ENCODE measurements at places on chromosomes 13 and 19. TPM values are rescaled to one million over a fixed set of nuclear protein-coding genes. Genes with fewer than 3 reads are reported as not detected.

GRCh38 chr13:110942248-110942981 lies 27.5 kb upstream of the ANKRD10 start:
- no peaks in the 10 kb centered on the region for H3K27me3 ChIP-seq
- H3K4me3 ChIP-seq: no peak overlapping the region
- H3K36me3 ChIP-seq: no peaks in the 10 kb centered on the region
- no peaks in the 10 kb centered on the region for H3K4me1 ChIP-seq
- no peak for DNase-seq

DNA sequence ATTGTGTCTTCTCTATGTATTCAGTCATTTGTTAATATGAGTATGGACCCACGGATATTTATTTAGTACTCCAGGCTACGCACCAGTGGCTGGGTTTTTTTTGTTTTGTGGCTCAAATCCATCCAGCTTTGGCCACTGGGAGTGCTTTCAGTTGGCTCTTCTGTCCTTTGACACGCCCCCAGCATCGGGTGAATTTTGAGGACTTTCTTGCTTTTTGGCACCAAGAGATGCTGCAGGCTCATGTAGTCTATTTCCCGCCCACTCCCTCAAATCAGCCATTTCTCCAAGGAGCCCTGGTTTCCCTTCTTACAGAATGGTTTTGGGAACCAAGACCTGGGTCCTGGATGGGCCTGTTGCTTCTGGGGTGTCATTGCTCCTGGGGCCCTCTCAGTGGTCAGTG lies 55.8 kb downstream of the SMARCA4 start:
- H3K27me3 ChIP-seq: no peaks in the 10 kb centered on the region
- DNase-seq: no peak
- no peak overlapping the region for H3K27ac ChIP-seq
- H3K36me3 ChIP-seq: no peaks in the 10 kb centered on the region
- no peak overlapping the region for H3K4me3 ChIP-seq
- peaks cover 9% of the 10 kb centered on the region for H3K4me1 ChIP-seq

GRCh38 chr19:14764401-14764800 lies 14.0 kb downstream of the ADGRE2 start:
- no peaks in the 10 kb centered on the region for H3K4me1 ChIP-seq
- H3K27ac ChIP-seq: no peak overlapping the region
- no peak for DNase-seq

DNA sequence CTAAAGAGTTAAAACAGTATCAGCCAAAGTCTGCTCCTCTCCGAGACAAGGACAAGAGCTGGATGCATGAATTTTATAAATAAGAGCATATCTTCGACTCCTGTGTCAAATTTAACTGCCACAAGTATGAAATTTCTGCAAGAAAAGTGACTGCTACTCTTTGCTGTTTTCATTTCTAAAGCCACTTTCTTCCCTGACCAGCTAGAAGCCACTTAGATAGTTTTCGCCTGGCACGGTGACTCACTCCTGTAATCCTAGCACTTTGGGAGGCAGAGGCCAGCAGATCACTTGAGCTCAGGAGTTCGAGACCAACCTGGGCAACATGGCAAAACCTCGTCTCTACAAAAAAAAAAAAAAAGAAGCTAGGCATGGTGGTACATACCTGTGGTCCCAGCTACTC lies 61.3 kb downstream of the ENOX1 start:
- H3K4me3 ChIP-seq: no peak overlapping the region
- no peaks in the 10 kb centered on the region for H3K36me3 ChIP-seq

GRCh38 chr13:44402899-44403445 lies 29.3 kb downstream of the SERP2 start:
- H3K27me3 ChIP-seq: peaks cover 3% of the 10 kb centered on the region
- no peaks in the 10 kb centered on the region for H3K36me3 ChIP-seq
- no peak for DNase-seq
- no peaks in the 10 kb centered on the region for H3K4me1 ChIP-seq
- no peak overlapping the region for H3K4me3 ChIP-seq

- no peak for DNase-seq
- no peaks in the 10 kb centered on the region for H3K4me1 ChIP-seq
- H3K36me3 ChIP-seq: no peaks in the 10 kb centered on the region
- no peaks in the 10 kb centered on the region for H3K27me3 ChIP-seq
- H3K27ac ChIP-seq: no peak overlapping the region
Observed at GRCh38 chr19:18771328-18772242, 19.5 kb downstream of the COMP start.

GRCh38 chr13:102852556-102852955 lies 6.7 kb downstream of the ERCC5 start:
- no peak for DNase-seq
- no peak overlapping the region for H3K4me3 ChIP-seq
- no peaks in the 10 kb centered on the region for H3K36me3 ChIP-seq
- H3K27me3 ChIP-seq: no peaks in the 10 kb centered on the region
- H3K27ac ChIP-seq: no peak overlapping the region

GRCh38 chr19:17553256-17553655 lies 2.2 kb upstream of the COLGALT1 start:
- H3K4me3 ChIP-seq: no peak overlapping the region
- no peaks in the 10 kb centered on the region for H3K27me3 ChIP-seq
- peak; percentile 89 for DNase-seq

DNA sequence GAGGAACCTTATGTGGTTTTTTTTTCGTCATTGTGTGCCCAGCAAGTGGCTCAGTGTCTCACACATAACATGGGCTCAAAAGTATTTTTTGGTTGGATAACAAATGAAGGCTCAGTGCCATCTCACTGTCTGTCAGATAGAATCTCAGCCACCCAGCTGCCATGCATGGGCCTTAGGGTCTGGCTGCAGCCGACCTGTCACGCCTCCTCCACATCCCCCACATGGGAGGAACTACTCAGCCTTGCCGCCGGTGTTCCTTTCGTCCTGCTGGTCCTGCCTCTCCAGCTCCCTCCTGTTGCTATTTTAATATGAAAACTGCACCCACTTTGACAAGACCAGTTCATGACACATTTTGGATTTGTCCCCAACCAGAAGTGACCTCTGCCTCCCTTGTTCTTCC lies 121.2 kb downstream of the SHISA2 start:
- no peak overlapping the region for H3K4me3 ChIP-seq
- no peaks in the 10 kb centered on the region for H3K36me3 ChIP-seq
- no peaks in the 10 kb centered on the region for H3K27me3 ChIP-seq
- no peak overlapping the region for H3K27ac ChIP-seq

GRCh38 chr19:42519108-42519507 lies 9.2 kb downstream of the CEACAM1 start:
- H3K4me3 ChIP-seq: no peak overlapping the region
- H3K27ac ChIP-seq: no peak overlapping the region
- no peaks in the 10 kb centered on the region for H3K36me3 ChIP-seq
- H3K27me3 ChIP-seq: no peaks in the 10 kb centered on the region
- DNase-seq: no peak
- H3K4me1 ChIP-seq: no peaks in the 10 kb centered on the region

DNA sequence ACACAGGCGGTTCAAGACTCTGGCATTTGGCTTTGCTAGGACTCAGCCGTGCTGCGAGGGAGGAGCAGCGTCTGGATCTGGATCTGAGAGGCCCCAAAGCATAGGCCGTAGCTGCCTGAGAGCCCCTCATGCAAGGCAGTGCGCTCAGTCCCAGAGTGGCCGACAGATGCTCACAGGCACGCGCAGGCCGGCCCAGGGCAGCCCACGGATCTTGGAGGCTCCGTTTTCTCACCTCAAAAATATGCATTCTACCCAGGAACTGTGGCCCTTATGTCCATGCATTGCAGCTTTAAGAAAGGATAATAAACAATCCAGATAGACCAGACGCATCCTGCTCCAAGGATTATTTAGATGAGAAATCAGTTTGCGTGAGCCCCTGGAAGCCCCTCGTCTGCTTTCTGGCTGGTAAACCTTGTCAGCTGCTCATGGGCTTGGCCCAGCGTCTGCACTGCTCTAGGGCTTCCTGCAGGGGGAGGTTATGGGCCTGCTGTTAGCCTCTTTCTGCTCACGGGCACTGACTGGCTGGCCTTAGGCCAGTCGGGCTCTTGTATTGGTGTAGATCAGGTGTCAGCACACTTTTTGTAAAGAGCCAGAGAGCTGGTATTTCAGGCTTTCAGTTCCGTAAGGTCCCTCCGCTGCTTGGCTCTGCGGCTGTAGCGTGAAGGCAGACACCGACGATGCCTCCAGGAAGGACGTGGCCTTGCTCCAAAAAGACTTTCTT lies 24.2 kb downstream of the TEX29 start:
- no peak overlapping the region for H3K4me3 ChIP-seq
- no peaks in the 10 kb centered on the region for H3K27me3 ChIP-seq
- H3K4me1 ChIP-seq: no peaks in the 10 kb centered on the region
- no peaks in the 10 kb centered on the region for H3K36me3 ChIP-seq
- no peak for DNase-seq
- H3K27ac ChIP-seq: no peak overlapping the region

- no peak for DNase-seq
- no peak overlapping the region for H3K4me3 ChIP-seq
- no peaks in the 10 kb centered on the region for H3K27me3 ChIP-seq
- no peak overlapping the region for H3K27ac ChIP-seq
- no peaks in the 10 kb centered on the region for H3K36me3 ChIP-seq
Observed at GRCh38 chr13:102854675-102855074, 8.8 kb downstream of the ERCC5 start.

GRCh38 chr13:99228737-99229691 lies 28.4 kb downstream of the UBAC2 start:
- no peaks in the 10 kb centered on the region for H3K27me3 ChIP-seq
- no peak overlapping the region for H3K4me3 ChIP-seq
- H3K36me3 ChIP-seq: no peaks in the 10 kb centered on the region
- H3K4me1 ChIP-seq: peaks cover 44% of the 10 kb centered on the region

- no peak for DNase-seq
- H3K27me3 ChIP-seq: no peaks in the 10 kb centered on the region
- no peaks in the 10 kb centered on the region for H3K4me1 ChIP-seq
- H3K4me3 ChIP-seq: no peak overlapping the region
- H3K27ac ChIP-seq: no peak overlapping the region
- peaks cover 2% of the 10 kb centered on the region for H3K36me3 ChIP-seq
Observed at GRCh38 chr19:57382806-57383488, 6.7 kb upstream of the ZNF548 start.

GRCh38 chr13:37640499-37640898 lies 41.9 kb upstream of the POSTN start:
- H3K4me1 ChIP-seq: no peaks in the 10 kb centered on the region
- H3K27me3 ChIP-seq: no peaks in the 10 kb centered on the region
- H3K4me3 ChIP-seq: no peak overlapping the region
- DNase-seq: no peak

DNA sequence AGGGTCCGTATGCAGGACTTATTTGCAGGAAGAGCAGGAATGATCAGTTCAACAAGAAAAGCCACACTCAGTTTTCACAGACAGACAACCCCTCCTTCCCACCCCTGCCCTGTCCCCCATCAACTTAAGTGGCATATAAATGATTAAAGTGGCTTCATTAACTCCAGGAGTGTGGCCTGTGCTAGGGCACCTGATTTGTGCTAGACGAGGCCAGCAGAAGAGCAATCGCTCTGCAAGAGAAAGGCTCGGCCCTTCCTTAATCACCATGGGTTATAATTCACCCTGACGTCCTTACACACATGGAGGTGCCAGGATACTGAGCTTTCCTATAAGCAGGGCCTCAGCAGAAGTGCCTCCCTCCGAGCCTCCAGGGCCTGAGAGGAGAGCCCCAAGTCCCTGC lies 14.6 kb downstream of the C19orf12 start:
- peaks cover 9% of the 10 kb centered on the region for H3K4me1 ChIP-seq
- no peak for DNase-seq
- H3K27me3 ChIP-seq: no peaks in the 10 kb centered on the region
- no peak overlapping the region for H3K4me3 ChIP-seq
- H3K36me3 ChIP-seq: peaks cover 13% of the 10 kb centered on the region

- no peaks in the 10 kb centered on the region for H3K4me1 ChIP-seq
- no peak for DNase-seq
- H3K4me3 ChIP-seq: no peak overlapping the region
- no peak overlapping the region for H3K27ac ChIP-seq
- no peaks in the 10 kb centered on the region for H3K27me3 ChIP-seq
Observed at GRCh38 chr13:90690458-90691080, 656.9 kb upstream of the MIR17HG start.

GRCh38 chr19:9934132-9934950 lies 2.0 kb downstream of the OLFM2 start:
- peak; percentile 91 for DNase-seq
- H3K4me1 ChIP-seq: peaks cover 32% of the 10 kb centered on the region
- peak overlapping the region; percentile 67 for H3K27ac ChIP-seq
- no peaks in the 10 kb centered on the region for H3K27me3 ChIP-seq
- H3K36me3 ChIP-seq: no peaks in the 10 kb centered on the region

DNA sequence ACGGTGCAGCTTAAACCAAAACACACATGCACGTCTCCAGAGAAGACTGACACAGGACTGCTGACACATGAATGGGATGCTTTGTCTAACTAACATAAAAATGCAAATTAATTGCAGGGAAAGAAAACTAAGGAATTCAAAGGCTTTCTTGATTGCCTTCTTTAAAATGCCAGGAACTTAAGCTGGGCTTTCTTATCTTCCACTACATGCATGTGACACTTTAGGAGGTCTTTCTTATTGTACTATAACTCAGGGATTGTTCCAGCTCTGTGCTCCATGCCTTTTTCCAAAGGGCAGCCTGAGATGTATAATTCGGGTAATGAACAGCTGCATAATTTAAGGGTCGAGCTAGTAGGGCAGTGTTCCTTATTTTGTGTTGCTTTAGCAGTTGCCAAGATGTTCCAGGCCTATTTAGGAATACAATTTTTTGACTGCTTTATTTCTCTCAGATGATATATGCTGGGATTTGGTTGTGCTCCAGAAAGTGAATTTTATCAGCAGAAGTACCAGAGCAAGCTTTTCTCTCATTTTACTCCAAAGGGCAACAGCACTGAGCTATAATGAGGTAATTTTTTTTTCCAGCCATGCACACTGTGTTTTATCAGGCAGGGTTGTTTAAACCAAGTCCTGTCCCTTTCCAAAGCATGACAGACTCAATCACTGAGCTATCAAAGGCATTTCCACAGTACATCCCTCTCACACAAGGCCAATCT lies 885.2 kb downstream of the PCDH9 start:
- H3K27me3 ChIP-seq: no peaks in the 10 kb centered on the region
- H3K4me1 ChIP-seq: peaks cover 13% of the 10 kb centered on the region
- H3K27ac ChIP-seq: no peak overlapping the region
- DNase-seq: no peak
- no peaks in the 10 kb centered on the region for H3K36me3 ChIP-seq
- no peak overlapping the region for H3K4me3 ChIP-seq

KRTDAP gene
- total RNA-seq: not detected

ATP4B gene
- total RNA-seq: not detected

COL5A3 gene
- total RNA-seq: 9.3 TPM

ONECUT3 gene
- not detected for total RNA-seq

PAN3 gene
- total RNA-seq: 24.3 TPM

CNFN gene
- 2.3 TPM for total RNA-seq

MRPL54 gene
- total RNA-seq: 154 TPM

NKPD1 gene
- 0.06 TPM for total RNA-seq

RFPL4AL1 gene
- not detected for total RNA-seq

ELAVL1 gene
- total RNA-seq: 16.8 TPM

C13orf46 gene
- not detected for total RNA-seq

NUP58 gene
- 41.2 TPM for total RNA-seq

IZUMO2 gene
- total RNA-seq: not detected

All from adrenal gland (tissue), 19 donors.